ENCODE measurements at places on chromosomes 7 and 10.

- no peak for DNase-seq
Observed at GRCh38 chr7:155809332-155809946, 2.8 kb downstream of the SHH start.

DNA sequence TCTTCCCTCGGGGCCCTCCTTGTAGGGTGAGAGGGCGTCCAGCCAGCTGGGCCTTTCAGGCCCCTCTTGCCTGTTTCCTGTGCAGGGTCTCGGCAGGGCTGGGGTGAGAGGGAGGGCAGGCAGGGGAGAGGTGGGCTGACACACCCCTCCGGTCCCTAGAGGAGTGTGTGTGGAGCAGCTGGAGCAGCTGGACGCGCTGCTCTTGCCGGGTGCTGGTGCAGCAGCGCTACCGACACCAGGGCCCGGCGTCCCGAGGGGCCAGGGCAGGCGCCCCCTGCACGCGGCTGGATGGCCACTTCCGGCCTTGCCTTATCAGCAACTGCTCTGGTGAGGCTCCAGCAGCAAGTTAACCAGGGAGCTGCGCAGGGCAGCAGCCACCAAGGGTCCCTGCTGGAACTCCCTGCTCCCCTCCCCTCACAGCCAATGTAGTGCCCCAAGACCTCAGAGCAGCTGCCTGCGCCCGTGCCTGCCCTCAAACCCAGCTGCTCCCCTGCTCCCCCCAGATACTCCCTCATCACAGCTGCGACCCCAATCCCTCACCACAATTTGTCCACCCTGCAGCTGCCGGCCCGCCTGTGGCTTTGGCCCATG lies 15.7 kb upstream of the ZNF862 start:
- no peak for DNase-seq

DNA sequence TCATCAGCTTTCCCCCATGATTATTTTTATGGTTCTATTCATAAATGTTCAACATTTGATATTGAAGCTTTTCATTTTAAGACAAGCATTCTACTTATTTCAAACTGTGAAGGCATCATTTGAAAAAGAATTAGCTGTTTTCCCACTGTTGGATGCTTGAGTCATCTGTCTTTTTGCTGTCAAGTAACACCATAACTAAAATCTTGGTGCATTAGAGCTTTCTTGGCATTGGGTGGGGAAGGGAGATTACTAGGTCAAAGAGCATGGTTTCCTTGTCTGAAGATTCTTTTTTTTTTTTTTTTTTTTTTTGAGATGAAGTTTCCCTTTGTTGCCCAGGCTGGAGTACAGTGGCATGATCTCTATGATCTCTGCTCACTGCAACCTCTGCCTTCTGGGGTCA lies 68.5 kb downstream of the CTBP2 start:
- no peak for DNase-seq

DNA sequence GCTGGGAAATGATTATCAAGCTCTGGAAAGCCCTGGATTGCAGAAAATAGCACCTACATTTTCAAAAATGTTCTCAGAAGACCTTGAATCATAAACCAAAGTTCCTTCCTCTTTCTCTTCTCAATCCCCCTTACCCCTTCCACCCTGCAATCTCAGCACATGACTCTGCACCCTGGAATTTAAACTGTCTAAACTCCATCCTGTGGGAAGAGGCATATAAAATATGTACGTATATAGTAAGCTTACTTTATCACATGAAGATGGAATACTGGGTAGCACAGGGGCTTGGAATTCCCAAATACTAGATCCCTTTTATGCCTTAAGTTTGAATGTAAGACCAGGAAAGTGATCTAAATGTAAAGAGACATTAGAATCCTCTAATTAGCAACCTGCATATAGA lies 7.7 kb downstream of the AGMO start:
- no peak for DNase-seq

GRCh38 chr10:26909753-26910152 lies 49.0 kb upstream of the ABI1 start:
- no peak for DNase-seq

GRCh38 chr7:2299870-2300512 lies 14.2 kb downstream of the SNX8 start:
- DNase-seq, result no peak

- DNase-seq, result no peak
Observed at GRCh38 chr10:49152663-49153062, 18.8 kb upstream of the FAM170B start.

- no peak for DNase-seq
Observed at GRCh38 chr10:11446133-11446532, 165.3 kb downstream of the USP6NL start.

- peak; percentile 37 for DNase-seq
Observed at GRCh38 chr7:76291351-76292212, 10.9 kb upstream of the HSPB1 start.

DNA sequence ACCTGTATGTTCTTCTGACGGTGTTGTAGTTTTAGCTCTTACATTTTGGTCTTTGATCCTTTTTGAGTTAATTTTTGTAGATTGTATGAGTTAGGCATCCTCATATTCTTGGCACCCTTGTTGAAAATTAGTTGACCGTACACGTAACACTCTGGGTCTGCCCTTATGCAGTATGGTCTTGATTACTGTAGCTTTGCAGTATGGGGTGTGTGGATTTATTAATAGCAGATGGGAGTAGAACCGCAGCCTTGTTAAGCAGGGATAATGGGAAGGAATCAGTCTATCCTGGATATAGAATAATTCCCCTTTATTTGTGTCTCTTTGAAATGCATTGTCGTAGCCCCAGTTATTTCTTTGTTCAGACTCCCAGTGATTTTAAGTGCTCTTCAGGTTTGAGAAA lies 95.5 kb downstream of the UBE3C start:
- no peak for DNase-seq

DNA sequence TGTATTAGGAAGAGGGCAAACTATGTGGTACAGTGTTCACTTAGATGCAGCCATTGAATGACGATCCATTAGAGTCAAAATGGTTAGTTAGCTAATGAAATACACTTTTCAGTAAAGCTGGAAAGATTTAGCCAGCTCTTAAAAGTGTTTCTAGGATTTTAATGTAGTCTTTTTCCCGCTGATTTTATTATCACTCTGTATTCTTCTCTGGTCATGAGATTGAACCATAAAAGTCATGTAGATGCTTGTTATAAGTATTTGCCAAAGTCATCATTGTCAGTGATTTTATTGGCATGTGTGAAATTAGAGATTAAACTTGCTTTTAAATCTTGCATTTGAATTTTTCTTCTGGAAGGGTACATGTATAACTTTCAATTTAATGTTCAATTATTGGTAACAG lies 93.8 kb downstream of the ADK start:
- DNase-seq, result no peak

- no peak for DNase-seq
Observed at GRCh38 chr7:20301311-20301939, 29.3 kb upstream of the ITGB8 start.
